ENCODE measurements at places on chromosomes 1 and 21. TPM values are rescaled to one million over a fixed set of nuclear protein-coding genes. Genes with fewer than 3 reads are reported as not detected.

Gene LEMD1
- total RNA-seq: 15.2 TPM

GRCh38 chr1:88610687-88611086 lies 73.4 kb upstream of the PKN2 start:
- DNase-seq: no peak

GRCh38 chr1:162997499-162998285 lies 71.5 kb upstream of the RGS4 start:
- no peak for DNase-seq

DNA sequence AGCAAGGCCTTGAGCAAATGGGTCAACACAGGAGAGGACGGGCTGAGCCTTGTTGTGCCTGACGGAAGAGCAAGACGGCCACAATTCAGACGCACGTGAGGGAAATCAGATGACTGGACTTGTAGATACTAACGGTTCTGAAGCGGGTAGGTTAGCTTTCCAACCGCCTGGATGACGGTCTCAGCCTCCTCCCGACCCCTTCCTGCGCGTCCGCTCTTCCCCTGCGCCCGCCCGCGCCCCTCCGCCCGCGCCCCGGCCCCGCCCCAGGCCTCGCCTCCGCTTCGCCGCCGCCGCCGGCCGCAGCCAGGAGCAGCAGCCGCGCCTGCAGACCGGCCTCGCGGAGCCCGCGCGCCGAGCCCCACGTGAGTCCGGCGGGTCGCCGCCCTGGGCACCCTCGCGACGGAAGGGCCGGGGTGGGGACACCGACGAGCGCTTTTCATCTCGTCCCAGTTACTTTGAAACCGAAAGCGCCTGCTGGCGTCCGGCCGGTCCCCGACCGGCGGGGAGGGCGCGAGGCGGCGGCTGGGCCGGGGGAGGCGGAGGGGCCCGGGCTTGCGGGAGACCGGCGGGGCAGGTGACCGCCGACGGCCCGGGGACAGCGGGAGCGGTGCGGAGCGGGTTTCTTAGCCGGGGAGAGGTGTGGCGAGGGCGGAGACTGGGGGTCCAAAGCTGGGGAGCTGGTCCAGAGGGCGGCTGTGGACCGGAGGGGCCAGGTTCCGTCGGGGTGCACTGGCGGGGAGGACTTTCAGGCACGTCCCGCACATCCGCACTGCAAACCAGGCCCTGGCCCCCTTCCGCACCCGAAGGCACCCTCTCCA lies at the start of gene TRAF5:
TSS of gene TRAF5 (plus strand) at position 306 of the 818 bp plus-strand sequence. CDS start 26,407 bp downstream, outside the sequence.
- peak; percentile 35 for DNase-seq

GRCh38 chr1:1244192-1244811 lies 2.2 kb downstream of the C1QTNF12 start:
- no peak for DNase-seq

Gene CCDC185
- not detected for total RNA-seq

GRCh38 chr1:62444701-62445100 lies 7.9 kb downstream of the USP1 start:
- no peak for DNase-seq

DNA sequence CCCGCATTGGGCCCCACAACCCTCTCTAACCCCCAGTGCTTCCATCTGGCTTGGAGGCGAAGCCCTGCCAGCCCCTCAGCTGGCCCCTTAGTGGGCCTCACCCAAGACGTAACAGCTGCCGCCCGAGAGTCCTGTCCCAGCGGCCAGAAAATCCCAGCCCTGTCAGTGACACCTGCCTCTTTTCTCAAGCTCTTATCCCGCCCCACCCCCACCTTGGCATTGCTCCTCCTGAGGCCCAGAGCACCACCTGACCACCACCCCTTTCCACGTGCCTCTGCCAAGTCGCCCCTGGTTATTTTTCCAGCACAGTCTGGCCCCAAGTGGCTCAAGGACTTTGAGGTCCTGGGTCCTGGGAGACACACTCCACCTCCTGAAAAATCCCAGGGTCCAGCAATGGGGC lies 5.9 kb upstream of the CTRC start:
- DNase-seq: no peak

DNA sequence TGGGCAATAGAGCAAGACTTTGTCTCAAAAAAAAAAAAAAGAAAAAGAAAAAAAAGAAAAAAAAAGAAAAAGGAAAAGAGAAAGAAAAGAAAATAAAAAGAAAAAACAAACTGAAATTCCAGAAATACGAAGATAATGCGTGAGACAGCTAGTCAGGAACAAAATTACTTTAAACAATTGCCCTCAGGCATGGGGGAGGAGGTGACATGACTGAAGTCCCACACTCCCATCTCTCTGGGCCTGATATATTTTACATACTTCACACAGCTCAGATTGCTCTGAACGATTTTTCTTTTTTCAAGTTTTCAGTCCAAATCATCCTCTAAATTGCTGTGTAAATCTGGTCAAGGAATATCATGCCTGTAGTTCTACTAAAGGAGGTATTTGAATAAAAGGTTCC lies 409.5 kb upstream of the DEPDC1 start:
- DNase-seq: no peak

DNA sequence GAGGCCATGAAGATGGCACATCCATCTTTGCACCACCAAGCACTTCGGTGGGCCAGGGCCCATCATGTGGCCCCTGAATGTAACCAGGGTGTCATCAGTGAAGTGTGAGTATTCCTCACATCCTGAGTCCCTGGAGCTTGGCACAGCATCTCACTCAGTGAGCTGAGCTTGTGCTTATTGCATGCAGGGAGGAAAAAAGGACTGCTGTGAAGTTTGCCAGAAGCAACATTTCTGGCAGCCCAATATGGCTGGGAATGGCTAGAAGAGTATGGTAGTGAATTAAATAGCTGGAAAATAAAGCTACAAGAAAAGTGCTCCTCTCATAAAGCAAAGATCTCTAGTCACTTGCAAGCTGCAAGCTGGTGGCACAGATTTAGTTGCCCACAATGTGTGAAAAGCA lies 109.3 kb downstream of the TNFSF18 start:
- no peak for DNase-seq

DNA sequence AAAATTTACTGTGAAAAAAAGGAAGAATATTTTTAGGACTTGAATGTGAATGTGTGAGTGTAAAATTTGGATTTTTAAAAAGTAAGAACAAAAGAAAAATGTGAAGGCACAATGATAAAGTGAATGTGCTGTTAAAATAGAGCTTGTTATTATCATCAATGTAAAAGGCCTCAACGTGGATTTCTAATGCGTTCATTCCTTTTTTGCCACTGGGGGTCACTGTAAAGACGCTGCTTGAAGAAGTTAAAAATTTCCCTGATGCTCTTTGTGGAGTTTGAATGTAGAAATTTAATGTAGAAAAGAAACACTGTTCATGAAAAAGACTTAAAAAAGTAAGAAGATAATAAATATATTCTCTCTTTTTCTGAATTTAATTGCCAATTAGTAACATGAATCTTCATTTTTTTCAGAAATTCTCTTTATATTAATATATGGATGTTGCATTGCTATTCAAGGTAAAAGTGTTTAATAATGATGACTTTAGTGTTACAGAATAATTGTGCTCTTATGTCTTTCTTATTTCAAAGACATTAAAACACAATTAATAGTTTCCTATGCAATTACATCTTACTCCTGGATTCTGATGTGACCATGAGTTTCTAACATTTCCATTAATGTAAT lies 161.5 kb downstream of the DNM3 start:
- no peak for DNase-seq

- no peak for DNase-seq
Observed at GRCh38 chr21:34845521-34846451, 177.0 kb downstream of the CLIC6 start.

- DNase-seq: no peak
Observed at GRCh38 chr1:26556111-26556510, 26.6 kb downstream of the RPS6KA1 start.

DNA sequence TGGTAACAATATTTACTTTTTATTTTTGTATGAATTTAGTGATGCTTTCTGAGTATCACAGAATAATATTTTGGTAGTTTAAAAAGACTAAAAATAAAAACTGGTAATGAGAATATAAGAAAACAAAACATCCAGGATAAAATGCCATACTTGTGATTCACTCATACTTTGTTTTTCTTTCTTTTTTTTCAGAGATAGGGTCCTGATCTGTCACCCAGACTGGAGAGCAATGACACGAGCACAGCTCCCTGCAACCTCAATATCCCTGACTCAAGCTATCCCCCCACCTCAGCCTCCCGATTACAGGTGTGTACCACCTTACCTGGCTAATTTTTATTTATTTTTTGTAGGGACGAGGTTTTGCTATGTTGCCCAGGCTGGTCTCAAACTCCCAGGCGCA lies 64.2 kb upstream of the ADAM30 start:
- DNase-seq: no peak

- DNase-seq: no peak
Observed at GRCh38 chr1:173333581-173333980, 126.5 kb upstream of the TNFSF4 start.

Gene C1orf116
- 31.9 TPM for total RNA-seq

Gene IVL
- total RNA-seq: not detected

Gene TMEM82
- total RNA-seq: 1.4 TPM

Gene DISC1
- total RNA-seq: 6.1 TPM

DNA sequence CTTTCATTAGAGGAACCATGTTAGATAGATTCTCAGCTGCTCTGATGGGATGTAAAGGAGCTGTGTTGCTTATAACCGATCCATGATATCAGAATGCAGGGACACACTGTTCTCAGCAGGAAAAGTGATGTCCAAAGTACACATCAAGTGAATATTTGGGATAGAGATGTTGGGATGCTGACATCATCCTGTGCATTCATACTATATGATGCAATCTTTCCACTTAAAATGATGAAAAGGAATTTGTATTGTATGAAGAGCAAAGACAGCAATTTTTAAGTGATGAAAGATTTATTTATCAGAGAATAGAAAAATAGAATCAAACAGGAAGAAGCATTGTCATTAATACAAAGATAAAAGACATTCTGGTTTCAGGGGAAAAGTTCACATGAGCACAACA lies 110.1 kb downstream of the ERG start:
- DNase-seq: no peak

GRCh38 chr1:180269645-180270529 lies 39.8 kb downstream of the LHX4 start:
- DNase-seq: no peak

- no peak for DNase-seq
Observed at GRCh38 chr1:167433884-167434283, 84.4 kb downstream of the CD247 start.

DNA sequence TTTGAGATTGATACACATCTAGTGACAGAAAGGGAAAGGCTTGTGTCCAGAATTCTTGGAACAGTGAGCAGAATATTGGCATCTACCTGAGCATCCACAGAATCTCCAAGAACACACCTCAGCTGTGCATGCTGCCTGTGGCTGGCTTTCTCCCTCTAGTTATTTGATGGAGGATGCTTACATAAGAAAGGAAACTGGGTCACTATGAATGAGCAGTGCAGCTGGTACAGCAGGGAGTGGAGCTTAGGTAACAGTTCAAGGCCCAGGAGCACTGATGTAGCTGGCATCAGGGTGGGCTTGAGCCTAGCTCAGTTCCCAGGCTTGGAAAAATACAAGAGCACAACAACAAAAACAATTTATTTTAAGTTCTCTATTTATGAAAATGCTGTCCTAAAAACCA lies 26.3 kb downstream of the RGS8 start:
- DNase-seq: no peak

Gene DPT
- not detected for total RNA-seq

GRCh38 chr21:35400233-35400939 lies 351.3 kb upstream of the RUNX1 start:
- DNase-seq: no peak

Gene DHRS3
- 176 TPM for total RNA-seq

DNA sequence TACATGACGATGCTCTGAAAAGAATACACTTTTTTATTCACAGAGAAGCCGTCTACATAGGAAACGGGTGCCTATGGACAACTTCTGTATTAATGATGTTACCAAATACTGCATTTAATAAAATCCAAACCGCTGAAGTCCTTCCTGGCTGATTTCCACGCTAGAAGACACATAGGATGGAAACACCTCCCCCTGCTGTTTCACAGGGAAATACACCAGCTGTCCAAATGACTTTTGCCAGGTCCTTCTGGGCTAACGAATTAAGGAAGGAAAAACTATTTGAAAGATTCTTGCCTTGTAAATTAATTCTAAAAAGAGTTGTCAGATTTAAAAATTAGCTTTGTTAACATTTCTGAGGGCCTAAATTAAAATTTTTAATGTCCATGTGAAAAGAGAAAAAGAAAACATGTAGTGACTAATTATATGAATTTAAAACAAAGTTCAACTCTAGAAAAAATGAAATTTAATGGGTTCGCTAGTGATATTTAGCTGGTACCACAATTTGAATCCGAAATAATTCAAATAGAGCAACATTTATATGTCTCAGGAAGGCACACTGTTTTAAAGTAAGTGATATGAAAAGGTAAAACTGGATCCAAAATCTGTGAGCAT lies 146.0 kb downstream of the RERE start:
- DNase-seq: no peak

DNA sequence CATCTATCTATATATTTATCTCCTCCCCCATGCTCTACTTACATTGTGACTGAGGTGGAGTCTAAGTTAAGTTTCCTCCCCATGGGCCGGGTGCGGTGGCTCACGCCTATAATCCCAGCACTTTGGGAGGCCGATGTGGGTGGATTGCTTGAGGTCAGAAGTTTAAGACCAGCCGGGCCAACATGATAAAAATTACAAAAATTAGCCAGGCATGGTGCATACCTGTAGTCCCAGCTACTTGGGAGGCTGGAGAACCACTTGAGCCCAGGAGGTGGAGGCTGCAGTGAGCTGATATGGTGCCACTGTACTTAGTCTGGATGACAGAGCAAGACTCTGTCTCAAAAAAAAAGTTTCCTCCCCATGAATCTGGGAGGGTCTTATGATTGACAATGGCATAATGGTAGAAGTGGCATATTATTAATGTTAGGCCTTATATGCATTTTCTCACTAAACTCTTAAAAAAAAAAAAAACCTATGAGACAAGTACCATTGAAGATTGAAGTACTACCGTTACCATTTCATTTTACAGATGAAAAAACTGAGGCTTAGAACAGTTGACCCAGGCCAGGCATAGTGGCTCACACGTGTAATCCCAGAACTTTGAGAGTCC lies 11.2 kb downstream of the F11R start:
- DNase-seq: no peak

- DNase-seq: peak; percentile 25
Observed at GRCh38 chr1:114345930-114346479, 165.0 kb downstream of the TRIM33 start.

Gene RAB7B
- 0.13 TPM for total RNA-seq

Gene CACNA1S
- 0.05 TPM for total RNA-seq

Gene ANKRD35
- 0.31 TPM for total RNA-seq
